Uterine smooth muscle cell (primary cell): ENCODE measurements at places on chromosomes 16 and 17. TPM values are rescaled to one million over a fixed set of nuclear protein-coding genes. Genes with fewer than 3 reads are reported as not detected.

Gene AGRP
- total RNA-seq = not detected in 2 replicates

Gene MMP25
- total RNA-seq = under 0.01 and 0.11 TPM in 2 replicates

Gene PPP1R27
- not detected in 2 replicates for total RNA-seq

Gene PPM1D
- 6.1 and 6.7 TPM in 2 replicates for total RNA-seq

Gene NOL3
- total RNA-seq = 10.4 and 14.6 TPM in 2 replicates

Gene NDUFB10
- total RNA-seq = 110 and 149 TPM in 2 replicates

Gene LPCAT2
- 18.5 and 28.1 TPM in 2 replicates for total RNA-seq

Gene TPSB2
- total RNA-seq = not detected in 2 replicates

Gene SMTNL2
- total RNA-seq = under 0.01 TPM in 1 of 2 replicates, not detected in the other

Gene INCA1
- 0.11 and 0.37 TPM in 2 replicates for total RNA-seq

Gene MAZ
- total RNA-seq = 128 and 170 TPM in 2 replicates

Gene TOP2A
- 74.4 and 224 TPM in 2 replicates for total RNA-seq

Gene XYLT1
- 17.0 and 22.7 TPM in 2 replicates for total RNA-seq

Gene CRYM
- 2.2 and 4.4 TPM in 2 replicates for total RNA-seq

Gene KRT33A
- total RNA-seq = not detected in 2 replicates

Gene TRIM72
- total RNA-seq = under 0.01 TPM in 1 of 2 replicates, not detected in the other

Gene LGALS9
- total RNA-seq = 0.66 and 1.00 TPM in 2 replicates

Gene KCNH6
- not detected in 2 replicates for total RNA-seq

Gene UBALD1
- 11.0 and 11.1 TPM in 2 replicates for total RNA-seq

Gene DHRS7C
- total RNA-seq = not detected in 2 replicates

Gene ELMO3
- total RNA-seq = 0.55 and 0.62 TPM in 2 replicates

Gene HBQ1
- 0.44 TPM in 1 of 2 replicates, not detected in the other for total RNA-seq

Gene APOH
- total RNA-seq = not detected in 2 replicates

Gene CNGB1
- not detected in 2 replicates for total RNA-seq

Gene TMEM88
- 0.22 and 0.50 TPM in 2 replicates for total RNA-seq

Gene KRTAP2-1
- not detected in 2 replicates for total RNA-seq

Gene TAT
- total RNA-seq = not detected in 2 replicates

Gene TMEM235
- total RNA-seq = not detected in 2 replicates

Gene DRG2
- total RNA-seq = 32.7 and 39.7 TPM in 2 replicates
